ENCODE measurements at places on chromosomes 13 and 19.
A peak's percentile ranks its signal among the peaks of the same experiment; 100 is the strongest.

- DNase-seq, result no peak
Measured at GRCh38 chr13:80166352-80166751, 174.6 kb downstream of the SPRY2 start.

DNA sequence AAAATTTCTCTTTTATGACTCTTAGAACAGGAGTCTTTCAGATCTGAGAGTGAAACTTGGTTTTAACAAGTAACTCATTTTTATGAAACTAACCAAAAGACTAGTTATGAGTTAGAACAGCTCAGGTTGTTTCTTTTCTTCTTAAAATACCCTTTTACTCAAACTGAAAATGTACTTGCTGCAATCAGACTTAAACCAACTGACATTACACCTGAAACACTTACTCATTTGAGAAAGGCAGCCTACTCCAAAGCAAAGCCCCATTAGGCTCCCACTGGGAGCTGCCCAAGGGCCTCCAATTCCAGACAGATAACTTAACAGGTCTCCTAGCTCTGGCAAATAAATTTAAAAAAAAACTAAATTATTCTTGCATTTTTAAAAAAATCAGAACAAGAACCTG is 3.6 kb downstream of the FOXO1 start:
- no peak for DNase-seq

- DNase-seq, result peak; percentile 6
Measured at GRCh38 chr13:47289567-47289966, 392.7 kb upstream of the HTR2A start.

GRCh38 chr19:53768401-53768800 is 55.7 kb downstream of the NLRP12 start:
- DNase-seq, result no peak

- DNase-seq, result no peak
Measured at GRCh38 chr13:27658546-27658945, 36.9 kb downstream of the POLR1D start.
